ENCODE measurements at places on chromosomes 12 and 14.

DNA sequence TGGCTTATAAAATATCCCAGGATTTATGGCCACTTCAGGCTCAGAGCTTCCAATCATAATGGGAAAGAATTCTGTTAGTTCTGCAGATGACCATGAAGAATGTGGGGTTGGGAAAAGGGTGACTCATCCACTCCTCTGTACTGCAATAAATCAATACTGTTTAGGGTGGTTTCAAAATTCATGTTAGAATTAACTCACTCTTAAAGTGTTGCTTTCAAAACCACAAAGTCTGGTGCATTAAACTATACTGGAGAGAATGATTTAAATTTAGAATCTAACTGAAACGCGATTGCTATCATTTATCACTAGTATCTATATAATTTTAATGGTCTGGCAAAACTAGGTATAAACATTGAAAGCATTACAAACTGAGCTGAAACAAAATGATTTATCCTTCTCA, 798 bp downstream of the CCDC198 start:
- no peak for DNase-seq

DNA sequence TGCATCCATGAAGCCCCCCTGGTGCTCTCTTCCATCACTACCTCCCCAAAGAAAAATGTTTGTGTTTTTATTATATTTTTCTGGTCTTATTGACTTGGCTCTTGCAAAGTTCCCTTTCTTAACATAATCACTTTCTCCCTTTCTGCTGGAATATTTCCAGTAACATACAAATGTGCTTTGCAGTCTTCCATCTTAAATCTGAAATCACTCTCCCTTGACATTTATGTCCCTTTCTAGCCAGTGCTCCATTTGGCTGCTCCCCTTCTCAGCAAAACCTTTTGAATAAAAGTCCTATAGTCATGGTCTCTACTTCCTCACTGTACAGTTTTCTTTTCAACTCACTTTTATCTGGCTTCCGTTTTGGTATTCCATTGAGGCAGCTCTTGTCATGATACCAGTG, 118.8 kb downstream of the SNAPC1 start:
- DNase-seq: no peak

GRCh38 chr14:32312010-32312331, 17.1 kb upstream of the AKAP6 start:
- DNase-seq: no peak

- DNase-seq: no peak
Observed at GRCh38 chr14:53715193-53715721, 241.4 kb downstream of the BMP4 start.

GRCh38 chr14:41915732-41916131, 309.1 kb downstream of the LRFN5 start:
- DNase-seq: no peak

DNA sequence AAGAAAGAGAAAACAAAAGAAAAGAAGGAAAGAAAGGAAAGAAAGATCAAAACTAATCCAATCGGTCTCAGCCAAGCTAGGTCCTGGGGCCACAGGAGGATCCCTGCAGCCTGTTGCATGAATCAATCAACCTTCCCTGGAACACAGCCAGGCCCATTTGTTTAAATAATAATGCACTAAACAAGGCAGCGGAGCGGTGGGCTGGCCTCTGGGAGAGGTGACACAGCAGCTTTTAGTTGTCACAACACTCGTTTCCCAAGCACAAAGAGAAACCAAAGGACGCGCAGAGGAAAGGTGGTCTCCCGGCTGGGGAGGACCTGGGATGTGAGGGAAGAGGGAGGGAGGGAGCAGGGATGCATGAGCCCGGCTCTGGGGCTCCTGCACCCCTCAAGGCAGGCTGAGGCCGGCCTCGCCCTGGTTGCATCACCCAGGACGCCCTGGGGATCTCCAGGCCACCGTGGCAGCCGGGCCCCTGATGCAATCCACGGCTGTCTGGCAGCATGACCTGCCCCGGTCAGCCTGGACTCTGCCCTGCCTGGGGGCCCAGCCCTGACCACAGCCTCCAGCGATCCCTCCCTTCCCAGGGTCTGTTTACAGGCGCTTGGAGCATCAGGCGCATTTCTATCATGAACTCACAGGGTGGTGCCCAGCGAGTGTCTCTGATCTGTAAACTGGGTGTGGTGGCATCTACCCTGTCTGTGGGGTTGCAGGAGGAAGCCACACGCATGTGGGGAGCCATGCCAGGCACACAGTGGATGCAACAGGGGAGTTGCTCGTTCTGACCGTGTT, 32.5 kb downstream of the MMP17 start:
- DNase-seq: peak; percentile 28

- DNase-seq: no peak
Observed at GRCh38 chr14:20697273-20698017, 8.9 kb downstream of the ANG start.

DNA sequence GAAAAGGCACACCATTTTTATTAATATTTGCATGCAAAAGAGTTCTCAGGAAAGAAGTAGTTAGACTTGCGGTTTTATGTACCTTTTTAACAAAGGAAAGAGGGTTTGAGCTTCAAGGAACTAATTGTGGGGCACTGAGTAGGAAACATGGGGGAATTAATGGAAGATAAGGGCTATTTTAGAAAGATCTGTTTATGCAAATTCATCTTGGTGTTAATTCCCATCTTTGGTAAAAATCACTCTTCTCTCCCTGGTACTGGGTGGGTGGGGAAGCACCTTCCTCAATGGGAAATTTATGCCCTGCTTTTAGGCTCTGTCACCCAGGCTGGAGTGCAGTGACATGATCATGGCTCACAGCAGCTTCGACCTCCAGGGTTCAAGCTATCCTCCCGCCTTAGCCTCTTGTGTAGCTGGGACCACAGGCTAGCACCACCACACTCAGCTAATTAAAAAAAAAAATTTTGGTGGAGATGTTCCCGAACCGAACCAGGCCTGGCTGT, 30.1 kb upstream of the RESF1 start:
- DNase-seq: no peak

DNA sequence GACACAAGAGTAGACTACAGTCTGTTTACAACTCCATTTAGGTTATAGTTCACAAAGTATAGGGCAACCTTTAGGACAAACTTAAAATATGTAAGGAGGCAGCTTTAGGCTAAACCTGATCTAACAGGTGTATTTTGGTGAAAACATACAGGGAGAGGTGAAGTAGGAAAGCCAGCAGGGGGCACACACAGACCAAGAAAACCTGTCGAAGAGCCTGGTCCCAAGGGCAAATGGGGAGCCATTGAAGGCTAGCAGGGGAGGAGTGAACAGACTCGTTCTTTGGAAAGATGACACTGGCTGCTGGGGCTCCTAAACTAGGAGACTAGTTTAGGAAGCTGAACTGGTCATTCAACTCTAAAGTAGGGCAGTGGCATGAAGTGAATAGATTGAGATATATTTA, 138.8 kb upstream of the WSCD2 start:
- peak; percentile 38 for DNase-seq

GRCh38 chr12:6532051-6532926, 2.0 kb upstream of the GAPDH start:
- DNase-seq: no peak

- no peak for DNase-seq
Observed at GRCh38 chr12:95151821-95152220, 65.4 kb downstream of the FGD6 start.

GRCh38 chr12:89665556-89665955, 43.1 kb downstream of the ATP2B1 start:
- DNase-seq: no peak

DNA sequence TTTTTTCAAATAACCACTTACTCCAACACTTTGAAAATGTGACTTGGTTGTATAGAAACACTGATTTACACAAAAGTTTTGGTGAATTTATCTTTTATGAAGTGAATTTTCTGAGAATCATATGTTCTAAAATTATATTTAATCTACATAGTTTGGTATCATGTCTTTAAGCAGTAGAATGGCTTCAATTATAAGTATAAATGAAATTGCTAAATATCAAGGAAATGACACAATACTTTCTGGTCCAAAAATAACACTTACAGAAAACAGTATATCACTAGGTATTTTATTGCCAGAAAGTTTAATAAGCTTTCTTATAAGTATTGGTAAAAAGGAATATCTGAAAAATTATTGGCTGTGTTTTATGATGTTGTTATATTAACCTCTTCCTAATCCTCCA, 90.9 kb downstream of the SRGAP1 start:
- DNase-seq: no peak

- no peak for DNase-seq
Observed at GRCh38 chr12:62291864-62292760, 31.9 kb downstream of the USP15 start.

- no peak for DNase-seq
Observed at GRCh38 chr12:88553941-88554658, 26.2 kb downstream of the KITLG start.

- DNase-seq: peak; percentile 17
Observed at GRCh38 chr12:69354556-69355187, 4.9 kb upstream of the YEATS4 start.

GRCh38 chr14:55336162-55336561, 64.9 kb downstream of the FBXO34 start:
- DNase-seq: no peak

GRCh38 chr12:20211981-20212421, 156.3 kb upstream of the PDE3A start:
- DNase-seq: no peak
